ENCODE measurements at places on chromosomes 1 and 21.

GRCh38 chr1:54811739-54812655 is 10.9 kb upstream of the TTC22 start:
- no peak for DNase-seq

DNA sequence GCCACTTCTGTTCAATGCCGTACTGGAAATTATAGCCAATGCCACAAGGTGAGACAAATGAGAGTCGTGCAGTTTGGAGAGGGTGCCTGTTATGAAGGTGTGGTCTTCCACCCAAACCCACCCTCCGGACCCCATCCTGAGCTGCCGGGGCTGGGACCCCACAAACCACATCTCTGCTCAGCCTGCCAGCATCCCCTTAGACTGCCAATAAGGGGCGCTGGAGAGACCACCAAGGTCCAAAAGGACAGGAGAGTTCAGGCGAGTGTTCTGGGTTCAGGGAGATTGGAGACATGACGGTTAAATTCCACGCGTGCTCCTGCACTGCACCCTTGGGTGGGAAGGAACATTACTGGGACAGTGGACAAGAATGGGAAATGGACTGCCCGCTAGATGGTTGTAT is 48.7 kb upstream of the COL18A1 start:
- DNase-seq, result no peak

- DNase-seq, result no peak
Measured at GRCh38 chr1:239717097-239717917, 330.9 kb downstream of the CHRM3 start.

- DNase-seq, result no peak
Measured at GRCh38 chr1:59328353-59328752, 31.5 kb downstream of the FGGY start.

DNA sequence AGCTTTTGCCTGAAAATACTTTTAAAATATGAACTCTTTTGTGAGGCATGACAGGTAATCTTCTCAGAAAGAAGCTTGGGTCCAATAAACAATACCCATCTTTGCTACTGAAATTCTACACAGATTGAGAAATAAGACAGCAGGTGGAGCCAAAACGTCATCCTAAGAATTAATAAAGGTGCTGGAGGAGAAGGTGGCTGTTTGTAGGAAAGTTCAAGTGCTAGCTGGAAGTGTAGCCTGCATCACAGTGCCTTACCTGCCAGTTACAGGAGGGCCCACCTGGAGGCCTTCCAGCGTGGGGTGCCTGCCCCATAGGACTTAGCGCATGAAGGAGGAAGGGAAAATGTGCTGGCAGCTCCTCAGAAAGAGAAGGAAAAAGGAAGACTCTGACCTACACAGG is 93.7 kb downstream of the TTC3 start:
- DNase-seq, result no peak

DNA sequence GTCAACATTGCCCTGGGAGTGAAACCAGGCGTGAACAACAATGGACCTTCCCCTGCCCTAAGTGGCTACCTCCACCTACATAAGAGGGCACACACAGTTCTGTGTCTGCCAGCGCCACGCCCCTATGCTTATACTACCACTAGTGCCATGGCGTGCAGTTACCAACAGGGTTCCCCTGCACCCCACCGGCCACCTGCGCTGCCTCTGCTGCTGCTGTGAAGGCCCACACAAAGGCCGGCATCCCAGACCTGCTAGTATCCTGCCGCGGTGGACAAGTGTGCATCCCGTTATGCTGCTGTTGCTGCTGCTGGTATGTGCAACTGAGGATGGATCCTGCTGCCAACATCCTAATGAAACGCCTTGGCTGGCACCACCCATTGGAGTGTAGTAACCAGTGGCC is 75.7 kb downstream of the INTS7 start:
- DNase-seq, result no peak

- DNase-seq, result no peak
Measured at GRCh38 chr1:209229494-209230061, 353.9 kb upstream of the CAMK1G start.

DNA sequence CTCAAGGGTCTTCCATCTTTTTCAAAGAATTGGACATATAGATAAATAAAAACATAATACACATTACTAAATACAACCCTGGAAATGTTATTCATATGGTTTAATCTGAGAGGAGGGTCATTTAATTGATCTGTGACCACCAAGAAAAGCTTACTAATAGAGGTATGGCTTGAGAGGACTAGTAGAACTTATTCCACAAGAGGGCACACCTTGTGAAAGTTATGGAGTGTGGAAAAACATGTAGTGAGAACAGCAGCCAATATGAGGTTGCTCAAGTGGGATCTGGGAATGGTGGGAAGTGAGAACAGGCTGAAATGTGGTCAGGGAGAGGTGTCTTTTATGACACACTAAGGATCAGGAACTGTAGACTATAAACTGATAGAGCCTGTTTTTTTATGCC is 973.5 kb upstream of the B3GALT2 start:
- DNase-seq, result no peak

- DNase-seq, result no peak
Measured at GRCh38 chr1:24277420-24278169, 41.6 kb upstream of the GRHL3 start.

DNA sequence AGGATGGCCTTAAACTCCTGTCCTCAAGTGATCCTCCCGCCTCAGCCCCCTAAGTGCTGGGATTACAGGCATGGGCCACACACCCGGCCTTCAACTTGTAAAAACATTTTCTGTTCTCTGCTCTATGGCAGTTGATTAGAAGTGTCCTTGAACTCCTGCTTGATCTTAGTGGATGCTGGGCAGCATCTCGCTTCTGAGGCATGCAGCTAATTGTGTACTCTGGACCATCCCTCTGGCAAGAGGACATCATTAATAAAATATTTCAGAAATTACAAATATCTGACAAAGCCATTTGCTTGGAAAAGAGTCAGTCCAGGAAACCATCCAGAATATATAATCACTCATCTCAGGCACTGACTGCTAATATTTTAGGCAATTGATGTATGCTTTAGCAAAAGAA is 8.1 kb downstream of the NGF start:
- no peak for DNase-seq

- DNase-seq, result no peak
Measured at GRCh38 chr1:82818586-82818985, 1017.9 kb downstream of the ADGRL2 start.

- no peak for DNase-seq
Measured at GRCh38 chr1:204971517-204972336, 71.3 kb upstream of the CNTN2 start.

DNA sequence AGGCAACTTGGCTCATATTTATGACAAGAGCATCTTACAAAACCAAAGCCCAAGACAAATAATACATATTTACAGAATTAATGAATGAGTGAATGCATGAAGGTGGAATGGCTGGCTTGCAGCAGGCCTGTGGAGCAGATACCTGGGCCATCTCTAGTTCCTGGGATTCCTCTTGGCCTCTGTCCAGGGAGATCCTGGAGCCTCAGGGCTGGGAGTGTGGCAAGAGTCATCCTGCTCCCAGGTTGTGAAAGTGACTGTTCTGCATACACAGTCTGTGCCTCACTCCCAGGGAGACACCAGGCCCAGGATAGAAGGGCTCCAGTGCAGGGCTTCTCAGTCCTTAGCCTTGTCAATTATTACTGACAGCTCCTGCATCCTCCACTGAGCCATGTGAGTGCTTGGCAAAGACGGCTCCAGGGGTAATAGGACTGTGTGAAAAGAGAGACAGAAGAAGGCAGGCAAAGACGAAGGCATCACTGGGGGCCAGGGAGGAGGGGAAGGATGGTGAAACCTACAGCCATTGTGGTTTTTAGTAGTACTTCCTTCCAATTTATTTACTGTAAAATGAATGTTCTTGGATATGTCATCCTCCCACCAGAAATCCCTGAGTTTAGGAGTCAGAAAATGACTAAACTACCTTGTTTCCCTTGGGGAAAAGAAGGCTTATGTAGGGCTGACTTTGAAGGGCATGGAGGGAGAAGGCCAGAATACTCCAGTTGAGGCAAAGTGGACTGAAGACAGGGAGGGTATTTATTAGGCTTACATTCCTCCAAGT is 14.3 kb upstream of the KPRP start:
- no peak for DNase-seq

Measured in femur (tissue), 1 donor.